Left renal cortex interstitium (tissue), 4 donors: ENCODE measurements at places on chromosomes 13 and 19. TPM values are rescaled to one million over a fixed set of nuclear protein-coding genes. Genes with fewer than 3 reads are reported as not detected.

GRCh38 chr19:39679056-39679790 is 23.5 kb downstream of the LGALS16 start:
- no peak for DNase-seq

DNA sequence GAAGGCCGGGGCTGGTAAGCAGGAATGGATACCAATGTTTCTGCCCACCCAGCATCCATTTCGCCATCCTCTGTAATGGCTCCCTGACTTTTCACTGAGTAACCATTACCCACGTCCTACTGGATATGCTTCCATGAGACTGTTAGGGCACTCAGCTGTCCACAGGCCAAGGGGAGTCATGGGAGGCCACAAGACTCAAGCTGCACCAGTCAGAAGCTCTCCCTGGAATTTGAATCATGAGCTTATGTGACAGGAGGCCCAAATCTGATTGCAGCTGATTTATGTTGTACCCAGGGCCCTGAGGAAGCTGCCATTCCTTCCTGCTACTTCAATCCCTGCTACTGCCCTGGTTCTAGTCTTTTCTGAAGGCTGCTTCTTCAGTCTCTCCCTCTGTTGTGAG is 28.3 kb downstream of the DEDD2 start:
- DNase-seq = no peak

DNA sequence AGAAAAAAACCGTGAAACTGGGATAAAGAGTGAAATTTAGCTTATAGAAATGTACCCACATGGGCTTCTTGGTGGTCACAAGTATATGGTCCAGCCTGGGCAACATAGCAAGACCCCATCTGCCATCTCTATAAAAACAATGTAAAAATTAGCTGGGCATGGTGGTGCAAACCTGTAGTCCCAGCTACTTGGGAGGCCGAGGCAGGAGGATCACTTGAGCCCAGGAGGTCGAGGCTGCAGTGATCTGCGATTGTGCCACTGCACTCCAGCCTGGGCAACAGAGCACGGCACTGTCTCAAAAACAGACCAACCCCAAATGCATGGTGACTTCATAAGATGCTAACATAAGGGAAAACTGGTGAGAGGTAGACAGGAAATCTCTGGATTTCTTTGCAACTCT is 54.4 kb downstream of the GNG7 start:
- no peak for DNase-seq

- no peak for DNase-seq
Observed at GRCh38 chr13:112145551-112146360, 78.8 kb downstream of the SOX1 start.

GRCh38 chr13:50025436-50025835 is 10.2 kb downstream of the KCNRG start:
- no peak for DNase-seq

GRCh38 chr19:55543567-55543966 is 1.8 kb downstream of the SBK3 start:
- DNase-seq = no peak

GRCh38 chr19:1076951-1077350 is 10.0 kb downstream of the ARHGAP45 start:
- DNase-seq = no peak

GRCh38 chr19:10206226-10206885 is 11.6 kb upstream of the DNMT1 start:
- no peak for DNase-seq

GRCh38 chr19:36489920-36490415 is 607 bp upstream of the ZNF566 start:
- DNase-seq = no peak

DNA sequence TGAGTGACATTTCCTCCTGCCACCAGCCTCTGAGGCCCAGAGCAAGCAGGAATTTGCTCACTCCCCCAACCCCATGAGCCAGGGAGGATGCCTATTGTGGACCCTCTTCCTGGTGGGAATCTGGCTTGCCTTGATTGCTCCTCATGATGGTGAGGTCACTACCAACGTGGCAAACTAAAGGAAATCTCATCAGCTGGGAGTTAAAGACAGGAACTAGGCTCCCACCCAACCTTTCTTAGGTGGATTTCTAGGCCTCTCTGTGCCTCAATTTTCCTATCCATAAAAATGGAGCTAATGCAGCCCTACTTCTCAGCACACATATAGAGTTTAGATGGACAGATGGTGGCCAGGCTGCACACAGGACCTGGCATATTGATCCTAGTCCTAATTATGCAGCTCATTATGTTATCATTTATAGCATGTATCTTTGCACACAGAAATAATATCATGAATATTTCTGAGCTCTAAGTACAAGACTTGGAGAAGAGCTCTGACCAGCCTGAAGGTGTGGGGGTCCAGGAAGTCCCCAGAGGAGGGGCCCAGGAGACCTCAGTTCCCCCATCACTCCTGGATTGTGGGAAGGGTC is 2.0 kb downstream of the B3GNT3 start:
- no peak for DNase-seq

DNA sequence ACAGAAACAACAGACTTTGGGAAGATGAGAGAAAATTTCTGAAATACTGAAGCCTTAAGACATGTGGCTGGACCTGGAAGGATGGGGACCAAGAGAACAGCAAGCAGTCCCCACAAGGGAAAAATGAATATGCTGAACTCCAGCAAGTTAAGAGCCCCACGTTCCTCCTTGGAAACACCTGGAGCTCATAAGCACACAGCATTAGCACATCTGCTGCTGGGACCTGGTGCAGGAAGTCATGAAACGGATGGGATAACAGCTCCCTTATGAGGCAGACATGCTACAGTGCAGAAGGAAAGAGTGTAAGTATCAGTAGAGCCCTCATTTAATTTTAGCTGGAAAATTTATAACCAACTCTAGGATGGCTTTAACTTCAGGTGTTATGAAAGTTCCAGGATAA is 67.3 kb downstream of the SLC15A1 start:
- DNase-seq = no peak

- DNase-seq = no peak
Observed at GRCh38 chr19:4268816-4269430, 10.1 kb upstream of the SHD start.

- no peak for DNase-seq
Observed at GRCh38 chr19:39546599-39546998, 6.6 kb upstream of the EID2 start.

DNA sequence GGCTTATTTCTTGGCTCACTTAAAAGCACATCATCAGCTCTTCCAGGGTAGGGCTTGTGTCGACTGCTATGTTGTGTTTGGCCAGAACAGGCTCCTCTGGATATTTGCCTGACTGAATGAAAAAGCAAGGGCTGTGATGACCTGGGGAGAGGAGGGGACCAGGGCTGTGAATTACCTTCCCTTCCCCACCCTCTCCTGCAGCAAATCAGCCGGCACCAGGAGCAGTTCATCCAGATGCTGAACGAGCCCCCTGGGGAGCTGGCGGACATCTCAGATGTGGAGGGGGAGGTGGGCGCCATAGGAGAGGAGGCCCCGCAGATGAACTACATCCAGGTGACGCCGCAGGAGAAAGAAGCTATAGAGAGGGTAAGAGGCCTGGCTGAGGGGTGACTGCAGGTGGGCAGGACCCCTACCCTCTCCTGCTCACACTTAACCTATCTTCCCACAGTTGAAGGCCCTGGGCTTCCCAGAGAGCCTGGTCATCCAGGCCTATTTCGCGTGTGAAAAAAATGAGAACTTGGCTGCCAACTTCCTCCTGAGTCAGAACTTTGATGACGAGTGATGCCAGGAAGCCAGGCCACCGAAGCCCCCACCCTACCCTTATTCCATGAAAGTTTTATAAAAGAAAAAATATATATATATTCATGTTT is 4.4 kb downstream of the GADD45GIP1 start:
- DNase-seq = no peak

The EFNB2 gene
- 142 TPM for polyA plus RNA-seq

The KLK14 gene
- not detected for polyA plus RNA-seq

The NLRP12 gene
- polyA plus RNA-seq = 0.16 TPM

The BLOC1S3 gene
- 13.0 TPM for polyA plus RNA-seq

The PROZ gene
- 0.86 TPM for polyA plus RNA-seq

The F10 gene
- polyA plus RNA-seq = 21.8 TPM

The RASAL3 gene
- polyA plus RNA-seq = 0.92 TPM

The CEACAM3 gene
- not detected for polyA plus RNA-seq
